ENCODE measurements at places on chromosomes 5 and 9.
A peak's percentile ranks its signal among the peaks of the same experiment; 100 is the strongest.

DNA sequence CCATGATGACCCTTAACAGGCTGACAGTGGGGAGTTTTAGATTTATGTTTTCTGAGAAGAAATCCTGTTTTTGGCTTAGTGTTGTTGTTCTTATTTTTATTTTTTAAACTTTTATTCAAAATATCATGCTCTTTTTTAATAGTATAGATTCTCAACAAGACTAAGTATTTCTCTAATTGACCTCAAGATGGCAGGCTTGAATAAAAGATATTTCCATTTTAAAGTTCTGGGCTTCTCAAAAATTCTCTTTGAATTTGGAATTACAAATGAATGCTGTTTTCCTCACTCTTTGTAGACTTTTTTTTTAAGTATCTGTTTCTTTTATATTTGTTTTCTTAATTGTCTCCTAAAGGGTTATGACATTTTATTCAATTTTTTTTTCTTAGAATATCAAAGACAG, 50.0 kb upstream of the SH3GL2 start:
- no peak for DNase-seq

GRCh38 chr9:129480227-129480626, 140.7 kb downstream of the C9orf50 start:
- DNase-seq: no peak

DNA sequence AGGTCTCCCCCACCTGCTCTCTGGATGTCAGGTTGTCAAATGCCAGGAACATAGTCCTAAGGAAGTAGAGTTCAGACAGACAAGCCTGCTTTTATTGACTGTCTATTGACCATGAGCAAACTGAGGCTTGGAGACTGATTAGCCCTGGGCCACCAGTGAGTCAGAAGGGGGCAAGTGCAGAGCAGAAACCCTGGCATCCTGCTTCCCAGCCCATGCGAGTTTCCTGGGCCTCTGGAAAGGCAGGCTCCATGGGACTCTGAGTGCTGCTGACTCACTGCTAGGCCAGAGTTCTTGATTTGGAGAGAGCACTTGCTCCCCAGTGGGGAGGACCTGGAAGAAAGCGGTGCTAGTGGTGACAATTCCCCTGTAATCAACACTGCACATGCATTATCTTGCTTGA, 2.8 kb upstream of the HBEGF start:
- no peak for DNase-seq

- DNase-seq: no peak
Observed at GRCh38 chr5:60352992-60353599, 346.9 kb downstream of the DEPDC1B start.

DNA sequence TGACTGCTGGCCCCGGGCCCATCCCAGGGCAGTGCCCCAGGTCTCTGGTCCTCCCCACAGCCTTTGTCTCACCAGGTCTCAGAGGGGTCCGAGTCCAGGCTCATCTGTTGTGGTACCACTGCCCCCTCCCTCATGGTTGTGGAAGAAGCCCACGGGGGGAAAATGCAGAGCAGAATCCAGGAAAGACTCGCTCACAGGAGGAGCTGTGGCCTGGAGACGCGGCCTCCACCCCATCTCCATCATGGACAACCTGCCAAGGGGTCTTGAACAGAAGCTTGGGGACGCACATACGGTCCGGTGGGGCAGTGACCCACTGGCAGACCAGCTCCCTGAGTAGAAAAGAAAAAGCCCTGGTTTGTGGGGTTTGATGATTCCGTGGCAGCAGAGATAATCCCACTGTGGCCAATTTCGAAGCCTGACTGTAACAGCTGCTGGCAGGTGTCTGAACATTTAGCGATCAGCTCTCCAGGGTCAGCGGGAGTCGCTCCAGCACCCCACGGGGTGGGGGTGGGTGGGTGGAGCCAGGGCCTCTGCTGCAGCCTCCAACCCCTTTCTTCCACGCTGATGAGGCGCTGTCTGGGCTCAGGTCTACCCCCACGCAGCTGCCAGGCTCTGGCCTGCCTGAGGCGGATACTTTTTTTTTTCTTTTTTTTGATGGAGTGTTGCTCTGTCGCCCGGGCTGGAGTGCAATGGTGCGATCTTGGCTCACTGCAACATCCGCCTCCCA, 1.9 kb upstream of the GRIN1 start:
- no peak for DNase-seq

GRCh38 chr5:52822437-52822836, 34.7 kb downstream of the ITGA1 start:
- no peak for DNase-seq

DNA sequence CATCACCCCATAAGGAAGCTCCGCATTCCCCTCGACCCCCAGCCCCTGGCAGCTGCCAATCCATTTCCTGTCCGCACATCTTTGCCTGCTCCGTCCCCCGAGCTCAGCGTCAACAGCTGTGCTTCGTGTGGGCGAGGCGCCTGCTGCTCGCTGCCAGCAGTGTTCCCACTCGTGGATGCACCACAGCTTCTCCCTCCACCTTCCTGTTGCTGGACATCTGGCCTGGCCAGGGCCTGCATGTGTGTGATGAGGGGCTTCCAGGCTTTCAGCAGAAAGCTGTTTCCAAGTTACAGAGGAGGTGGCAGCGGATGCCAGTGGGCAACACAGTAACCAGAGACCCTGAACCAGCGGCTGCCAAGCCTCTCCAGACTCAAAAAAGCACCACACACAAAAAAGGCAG, 86.0 kb downstream of the PRRT1B start:
- DNase-seq: no peak

GRCh38 chr5:67154556-67155206, 41.9 kb downstream of the CD180 start:
- DNase-seq: no peak

GRCh38 chr9:93265972-93266371, 82.0 kb downstream of the WNK2 start:
- peak; percentile 2 for DNase-seq

DNA sequence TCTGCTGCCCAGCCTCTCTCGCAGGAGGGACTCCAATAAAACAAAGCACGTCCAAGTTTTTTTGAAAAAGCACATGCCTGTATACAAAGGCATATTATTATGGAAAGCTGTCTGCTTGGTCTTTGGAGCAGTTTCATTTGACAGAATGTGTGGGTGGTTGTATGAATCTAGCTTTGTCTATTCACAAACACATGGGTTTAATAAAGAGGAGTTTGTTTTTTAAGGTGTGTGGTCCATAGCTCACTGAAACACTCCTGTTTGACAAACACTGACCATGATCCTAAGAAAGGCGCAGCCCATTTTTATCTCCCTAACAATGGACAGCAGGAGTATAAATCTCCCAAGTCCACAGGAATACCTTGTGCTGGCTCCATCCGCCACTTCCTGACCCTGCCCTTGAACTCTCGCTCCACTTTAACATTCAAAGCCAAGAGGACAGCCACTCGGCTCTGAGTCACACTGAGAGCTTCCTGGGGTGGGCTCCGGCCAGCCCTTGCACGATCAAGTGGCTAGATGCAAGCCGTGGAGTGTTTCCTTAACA, 371.9 kb downstream of the EBF1 start:
- no peak for DNase-seq

- DNase-seq: no peak
Observed at GRCh38 chr9:81814794-81815464, 113.3 kb upstream of the SPATA31D4 start.

- DNase-seq: no peak
Observed at GRCh38 chr9:28082671-28083070, 509.4 kb upstream of the C9orf72 start.

DNA sequence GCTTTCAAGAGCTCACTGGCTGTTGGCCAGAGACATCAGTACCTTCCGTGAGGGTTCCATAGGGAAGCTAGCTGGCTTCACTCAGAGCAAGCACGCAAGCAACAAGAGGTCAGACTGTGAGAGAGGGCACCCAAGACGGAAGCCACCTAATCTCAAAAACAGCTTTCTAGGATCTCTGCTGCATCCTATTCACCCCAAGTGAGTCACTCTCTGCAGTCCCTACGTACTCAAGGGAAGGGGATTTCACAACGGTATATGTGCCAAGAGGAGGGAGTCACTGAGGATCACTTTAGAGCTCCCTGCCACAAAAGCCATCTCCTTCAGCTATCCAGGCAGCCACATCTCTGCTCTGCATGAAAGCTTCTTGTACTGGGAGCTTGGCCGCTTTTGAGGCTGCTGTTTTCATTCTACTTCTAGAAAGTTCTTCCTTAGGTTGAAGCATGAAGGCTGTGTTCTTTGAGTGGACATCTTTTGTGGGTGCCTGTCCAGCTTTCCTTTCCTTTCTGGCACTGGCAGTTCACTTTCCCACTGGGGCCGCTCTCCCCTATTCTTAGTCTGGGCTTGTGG, 249.5 kb downstream of the MAN2A1 start:
- DNase-seq: no peak
